ENCODE measurements at places on chromosomes 7 and 10.

- no peak for DNase-seq
These were observed 10.4 kb downstream of the FFAR4 start for GRCh38 chr10:93576888-93577287.

DNA sequence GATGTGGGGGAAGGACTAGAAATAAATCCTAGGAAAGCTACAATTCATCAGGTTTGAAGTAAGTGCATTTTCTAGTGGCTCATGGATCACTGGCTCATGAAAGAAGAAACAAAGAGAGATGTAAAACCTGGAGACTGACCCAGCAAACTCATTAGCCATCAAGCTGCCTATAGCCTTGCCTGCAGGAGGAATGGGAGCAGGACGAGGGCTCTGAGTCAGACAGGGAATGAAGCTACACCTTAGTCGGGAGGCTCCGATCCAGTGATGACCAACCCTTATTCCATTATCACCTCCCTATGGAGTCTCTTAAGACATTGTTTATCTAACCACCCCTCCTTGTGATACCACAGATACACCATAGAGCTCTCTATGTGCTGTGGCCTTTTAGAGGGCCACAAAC is 112.5 kb upstream of the WDR11 start:
- no peak for DNase-seq

- no peak for DNase-seq
These were observed 61.4 kb upstream of the COMTD1 start for GRCh38 chr10:75297021-75297599.

DNA sequence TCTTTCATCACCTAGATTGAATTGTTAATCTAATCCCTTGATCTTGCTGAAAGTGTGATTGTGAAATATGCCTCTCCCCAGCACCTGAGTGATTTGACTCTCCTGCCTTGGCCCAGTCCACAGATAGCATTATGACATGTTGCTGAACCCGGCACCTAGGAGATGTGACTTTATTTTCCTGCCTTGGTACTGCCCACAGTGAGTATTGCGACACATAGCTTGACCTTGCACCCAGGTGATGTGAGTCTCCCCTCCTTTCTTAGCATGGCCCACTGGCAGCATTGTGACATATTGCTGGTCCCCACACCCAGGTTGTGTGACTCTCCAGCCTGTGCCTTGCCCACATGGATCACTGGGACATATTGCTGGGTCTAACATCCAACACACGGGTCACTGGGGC is 32.5 kb upstream of the ZNF107 start:
- DNase-seq, result no peak

DNA sequence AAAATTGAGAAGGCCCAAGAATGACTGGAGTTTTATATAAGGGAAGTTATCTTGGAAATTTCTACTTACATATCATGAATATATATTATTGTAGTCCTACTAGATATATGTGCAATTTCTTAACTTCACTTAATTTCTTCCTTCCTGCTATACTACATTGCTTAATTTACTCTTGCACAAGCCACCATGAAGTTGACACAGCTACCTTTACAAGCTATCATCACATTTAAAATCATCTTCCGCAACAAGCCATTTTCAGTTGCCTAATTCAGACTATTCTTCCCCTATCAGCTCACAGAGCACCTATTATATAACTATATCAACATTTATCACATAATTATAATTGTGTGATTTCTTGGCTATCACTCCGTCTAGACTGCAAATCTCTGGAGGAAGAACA is 418.4 kb downstream of the PARD3 start:
- DNase-seq, result no peak

DNA sequence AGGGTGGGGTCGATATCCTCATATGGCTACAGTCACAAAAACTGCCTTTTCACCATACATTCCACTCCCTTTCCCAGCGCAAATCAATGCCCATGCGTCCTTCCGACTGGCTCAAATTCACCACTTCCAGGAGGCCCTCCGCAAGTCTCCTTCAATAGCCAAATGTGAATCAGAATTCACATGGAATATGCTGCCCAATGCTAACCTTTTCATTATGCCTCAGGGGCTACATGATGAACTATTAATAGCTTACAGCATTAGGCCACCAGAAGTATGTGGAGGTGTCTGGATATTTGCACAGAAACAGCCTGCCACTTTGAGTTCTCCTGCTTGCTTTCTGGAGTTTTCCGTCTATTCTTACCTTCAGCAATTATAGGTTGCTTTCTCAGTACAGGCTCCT is 27.7 kb downstream of the RGS10 start:
- no peak for DNase-seq

GRCh38 chr7:47142169-47142866 is 439.6 kb downstream of the TNS3 start:
- no peak for DNase-seq

- DNase-seq, result no peak
These were observed 107.3 kb downstream of the LRMDA start for GRCh38 chr10:75538765-75539164.

GRCh38 chr7:134044682-134045081 is 82.5 kb upstream of the LRGUK start:
- DNase-seq, result no peak

DNA sequence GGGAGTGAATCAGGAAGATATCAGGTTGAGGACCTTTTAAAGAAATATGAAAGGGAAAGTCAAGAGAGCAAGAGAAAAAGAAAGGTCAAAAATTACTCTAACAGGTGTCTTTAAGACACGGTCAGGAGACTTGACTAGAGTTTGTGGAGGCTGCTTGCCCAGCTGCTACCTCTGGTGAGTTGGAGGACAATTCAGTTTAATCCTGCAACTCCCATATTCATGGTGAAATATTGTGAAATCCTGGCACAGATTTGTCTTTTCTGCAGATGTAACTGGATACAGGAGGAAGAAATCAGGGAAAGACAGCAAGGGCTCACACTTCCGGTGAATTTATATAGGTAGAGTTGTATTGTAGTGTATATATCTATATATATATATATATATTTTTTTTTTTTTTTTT is 93.5 kb downstream of the AKAP9 start:
- DNase-seq, result no peak

DNA sequence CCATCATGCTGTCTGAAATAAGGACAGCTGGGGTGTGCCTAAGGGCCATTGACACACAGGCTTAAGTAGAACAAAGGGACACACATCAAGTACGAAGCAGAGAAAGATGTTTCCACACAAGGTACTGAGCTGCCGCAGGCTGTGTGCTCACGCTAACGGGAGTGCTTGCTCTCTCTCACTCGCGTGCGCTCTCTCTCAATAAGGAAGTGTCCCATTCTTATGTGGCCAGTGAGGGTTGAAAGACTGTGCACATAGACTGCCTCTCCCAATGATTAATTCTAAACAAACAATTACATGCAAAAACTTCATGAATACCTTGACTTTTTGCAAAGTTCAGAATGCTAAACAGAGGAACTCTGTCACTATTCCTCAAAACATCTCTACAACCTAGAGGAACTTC is 29.9 kb downstream of the DCLRE1C start:
- no peak for DNase-seq

GRCh38 chr7:146892151-146892550 is 775.5 kb downstream of the CNTNAP2 start:
- no peak for DNase-seq

- DNase-seq, result no peak
These were observed 88.7 kb downstream of the SLIT1 start for GRCh38 chr10:97097084-97097433.

DNA sequence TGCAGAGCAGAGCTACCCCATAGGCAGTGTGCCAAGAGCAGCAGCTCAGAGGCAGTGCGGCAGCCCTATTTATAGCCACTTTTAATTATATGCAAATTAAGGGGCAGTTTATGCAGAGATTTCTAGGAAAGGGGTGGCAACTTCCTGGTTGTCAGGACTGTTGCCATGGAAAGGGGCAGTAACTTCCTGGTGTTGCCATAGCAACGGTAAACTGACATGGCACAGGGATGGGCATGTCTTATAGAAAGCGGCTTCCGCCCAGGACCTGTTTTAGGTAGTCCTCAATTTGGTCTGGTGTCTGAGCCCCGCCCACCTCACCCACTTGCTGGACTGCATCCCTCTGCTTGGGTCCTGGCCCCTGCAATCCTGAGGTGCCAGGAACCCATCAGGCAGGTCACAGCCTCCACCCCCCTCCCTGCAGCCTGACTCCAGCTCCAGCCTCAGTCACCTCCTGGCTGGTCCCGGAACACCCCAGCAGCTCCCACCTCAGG is 115.8 kb downstream of the TMEM130 start:
- DNase-seq, result no peak

- no peak for DNase-seq
These were observed 266.9 kb downstream of the ABCA13 start for GRCh38 chr7:48438206-48438605.

GRCh38 chr7:33109758-33110238 is 594 bp upstream of the RP9 start:
- no peak for DNase-seq

DNA sequence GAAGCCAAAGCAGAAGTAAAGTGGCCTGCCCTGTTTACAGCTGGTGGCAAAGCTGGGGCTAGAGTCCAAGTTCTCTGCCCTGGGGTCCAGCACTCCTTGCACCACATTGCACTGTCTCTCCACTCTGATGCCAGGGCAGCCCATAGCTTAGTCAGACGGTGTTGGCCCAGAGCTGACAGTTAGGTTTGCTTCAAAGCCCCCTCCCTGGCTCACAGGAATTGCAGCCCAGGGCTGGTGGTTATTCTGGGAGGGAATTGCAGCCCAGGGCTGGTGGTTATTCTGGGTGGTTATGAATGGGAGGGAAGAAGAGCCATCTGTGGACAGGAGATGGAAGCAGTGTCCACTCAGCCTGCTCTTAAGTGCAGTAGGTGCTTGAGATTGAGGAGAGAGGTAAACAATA is 88.9 kb downstream of the SCRN1 start:
- DNase-seq, result no peak

- no peak for DNase-seq
These were observed 118.4 kb downstream of the SEMA3A start for GRCh38 chr7:84076219-84076618.

- no peak for DNase-seq
These were observed 540.2 kb downstream of the GATA3 start for GRCh38 chr10:8594711-8595110.

GRCh38 chr7:132871419-132871818 is 210.5 kb downstream of the CHCHD3 start:
- no peak for DNase-seq

- no peak for DNase-seq
These were observed 57.1 kb downstream of the AOAH start for GRCh38 chr7:36667007-36667745.

DNA sequence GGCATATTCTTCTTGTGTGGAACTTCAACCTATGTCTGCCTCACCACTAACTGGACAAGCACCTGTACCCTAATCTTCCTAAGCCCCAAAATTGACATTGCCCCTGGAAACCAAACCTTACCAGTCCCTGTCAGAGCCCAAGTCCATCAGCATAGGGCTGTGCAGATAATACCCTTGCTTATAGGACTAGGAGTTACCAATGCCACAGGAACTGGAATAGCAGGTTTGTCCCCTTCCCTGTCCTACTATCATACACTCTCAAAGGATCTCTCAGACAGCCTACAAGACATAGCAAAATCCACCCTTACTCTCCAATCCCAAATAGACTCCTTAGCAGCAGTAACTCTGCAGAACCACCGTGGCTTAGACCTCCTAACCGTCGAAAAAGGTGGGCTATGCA is 19.8 kb downstream of the ZNF107 start:
- DNase-seq, result no peak

GRCh38 chr10:48885376-48885775 is 54.3 kb downstream of the LRRC18 start:
- DNase-seq, result no peak

DNA sequence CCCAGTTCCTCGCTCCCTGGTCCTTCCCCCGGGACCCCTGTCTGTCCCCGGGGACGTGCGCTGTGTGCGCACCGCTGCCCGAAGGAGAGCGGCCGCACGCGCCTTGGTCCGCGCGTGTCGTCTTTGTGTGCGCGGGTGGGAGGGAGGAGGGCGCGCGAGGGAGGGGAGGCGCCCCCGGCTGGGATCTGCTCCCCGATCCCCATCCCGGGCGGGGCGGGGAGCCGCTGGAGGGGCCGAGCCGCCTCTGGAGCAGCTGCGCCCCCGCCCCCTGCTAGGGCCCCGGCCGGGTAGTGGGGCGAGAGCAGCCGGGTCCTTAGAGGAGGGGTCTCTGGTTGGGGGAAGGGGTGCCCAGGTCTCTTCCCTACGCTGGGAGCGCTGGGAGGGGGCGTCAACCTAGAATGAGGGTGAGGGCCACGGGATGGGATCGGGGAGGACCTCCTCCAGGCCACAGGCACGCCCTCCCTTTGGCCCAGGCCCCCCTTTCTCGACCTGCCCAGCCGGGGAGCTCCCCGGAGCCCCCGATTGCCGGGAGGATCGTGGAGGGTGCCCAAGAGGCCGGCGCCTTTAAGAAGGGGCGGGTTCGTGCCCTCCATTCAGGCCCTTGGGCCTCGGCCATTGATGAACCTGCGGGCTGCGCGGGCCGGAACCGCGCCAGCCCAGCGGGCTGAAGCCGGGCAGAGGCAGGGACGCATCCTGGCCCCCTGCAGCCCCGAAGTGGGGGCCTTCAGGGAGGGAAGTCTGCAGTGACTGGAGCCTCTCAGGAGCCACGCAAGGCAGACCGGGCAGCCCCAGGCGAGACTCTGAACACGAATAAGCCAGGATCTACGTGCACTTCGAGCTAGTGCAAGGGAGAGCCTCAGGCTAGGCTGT is 678 bp downstream of the SH2B2 start:
- no peak for DNase-seq

DNA sequence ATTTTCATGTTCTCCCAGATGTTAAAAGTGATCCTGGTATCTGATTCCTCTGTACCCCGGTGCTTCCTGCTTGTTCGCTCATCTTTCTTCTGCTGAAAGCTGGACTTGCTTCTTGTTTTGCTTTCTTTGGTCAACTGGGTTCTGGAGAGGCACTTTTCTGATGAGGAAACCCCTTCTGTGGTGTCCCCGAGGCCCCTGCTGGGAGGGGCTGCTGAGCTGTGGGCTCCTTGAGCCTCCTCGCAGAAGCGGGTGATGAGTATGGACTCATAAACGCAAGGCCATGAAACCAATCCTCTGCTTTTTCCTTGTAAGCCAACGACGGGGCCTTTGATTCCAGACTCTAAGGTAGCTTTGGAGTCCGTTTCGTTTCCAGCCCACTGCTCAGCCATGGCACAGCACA is 7.8 kb downstream of the WIPI2 start:
- DNase-seq, result no peak

DNA sequence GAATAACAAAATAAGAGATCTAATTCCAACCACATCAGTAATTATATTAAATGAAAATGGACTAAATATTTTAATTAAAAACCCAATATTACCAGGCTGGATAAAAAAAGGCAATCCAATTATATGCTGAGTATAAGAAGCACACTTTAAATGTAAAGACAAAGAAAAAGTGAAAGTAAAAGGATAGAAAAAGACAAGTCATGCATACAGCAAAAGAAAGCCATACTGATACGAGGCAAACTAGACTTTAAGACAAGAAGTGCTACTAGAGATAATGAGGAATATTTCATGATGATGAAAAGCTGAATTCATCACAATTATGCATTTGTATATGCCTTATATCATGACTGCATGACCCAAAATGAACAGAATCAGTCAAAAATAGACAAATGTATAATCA is 628.6 kb downstream of the PHTF2 start:
- DNase-seq, result no peak

- no peak for DNase-seq
These were observed 88.0 kb downstream of the CREM start for GRCh38 chr10:35214607-35215020.

GRCh38 chr7:129089521-129090212 is 34.8 kb upstream of the TNPO3 start:
- DNase-seq, result no peak

Measured in activated gamma-delta T cell treated with Interleukin-2 at 50 U/mL for 16 hours (primary cell).